Uterus (tissue), 4 donors: ENCODE measurements at places on chromosomes 4 and X. TPM values are rescaled to one million over a fixed set of nuclear protein-coding genes. Genes with fewer than 3 reads are reported as not detected.

The NKRF gene
- total RNA-seq = 0.29 TPM

The HTN3 gene
- not detected for total RNA-seq

The POU3F4 gene
- not detected for total RNA-seq

The PAGE2 gene
- total RNA-seq = not detected

The COL25A1 gene
- 1.8 TPM for total RNA-seq

The TTC29 gene
- not detected for total RNA-seq

The SLC9A7 gene
- 5.8 TPM for total RNA-seq

- peak overlapping the region; percentile 12 for H3K27ac ChIP-seq
- H3K36me3 ChIP-seq = no peaks in the 10 kb centered on the region
- DNase-seq = no peak
- H3K4me3 ChIP-seq = no peak overlapping the region
Observed at GRCh38 chrX:71922686-71923085, 12.0 kb downstream of the NHSL2 start.

DNA sequence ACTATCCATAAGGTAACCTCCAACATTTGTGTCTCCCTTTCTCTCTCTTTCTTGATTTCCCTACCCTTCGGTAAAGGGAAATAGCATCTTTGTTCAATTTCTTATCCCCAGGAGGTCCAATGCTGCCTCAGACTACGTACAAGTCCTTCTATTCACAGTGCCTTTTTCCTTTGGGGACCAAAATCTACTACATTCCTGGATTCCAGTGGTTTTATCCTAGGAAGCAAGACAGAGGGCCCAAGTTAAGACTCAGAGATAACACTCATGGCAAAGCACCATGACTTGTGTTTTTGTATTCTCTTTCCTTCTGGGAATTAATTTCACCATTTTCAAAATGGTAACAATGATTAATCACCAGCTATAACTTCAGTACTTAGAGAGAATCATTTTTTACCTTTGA is 10.6 kb downstream of the G3BP2 start:
- H3K4me3 ChIP-seq = no peak overlapping the region
- H3K27ac ChIP-seq = no peak overlapping the region
- H3K36me3 ChIP-seq = no peaks in the 10 kb centered on the region
- H3K4me1 ChIP-seq = peaks cover 4% of the 10 kb centered on the region

DNA sequence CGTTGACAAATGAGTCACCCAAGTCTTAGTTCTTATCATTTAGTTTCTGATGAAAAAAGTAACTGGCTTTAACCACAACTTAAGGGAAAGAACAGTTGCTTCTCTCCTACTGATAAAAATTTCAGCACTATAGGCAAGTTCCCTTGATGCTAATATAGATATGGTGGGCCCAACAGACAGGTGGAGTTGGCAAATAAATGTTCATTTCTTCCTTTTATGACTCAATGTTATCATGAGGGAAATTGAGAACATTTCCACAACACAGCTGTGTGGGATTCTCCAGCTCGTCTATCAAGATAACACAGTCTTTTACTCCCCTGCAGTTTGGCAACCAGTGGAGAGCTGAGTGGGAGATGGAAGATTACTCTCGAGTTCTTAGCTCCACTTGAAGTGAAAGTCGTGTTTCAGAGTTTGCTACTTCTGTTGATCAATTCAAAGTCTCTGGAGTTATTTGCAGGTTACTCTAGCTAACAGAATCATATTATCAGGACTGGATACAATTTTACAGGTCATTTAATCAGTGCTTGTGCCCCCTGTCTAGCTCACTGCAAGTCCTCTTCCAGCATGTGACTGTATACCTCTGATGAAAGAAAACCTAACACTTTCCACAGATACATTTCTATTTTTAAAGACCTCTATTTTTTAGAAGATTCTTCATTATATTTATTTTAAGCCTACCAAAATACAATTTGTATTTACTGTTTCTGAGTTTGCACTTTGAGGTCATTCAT is 270.6 kb upstream of the GK2 start:
- peak; percentile 27 for DNase-seq
- peak overlapping the region; percentile 73 for H3K27ac ChIP-seq
- no peak overlapping the region for H3K4me3 ChIP-seq
- H3K36me3 ChIP-seq = no peaks in the 10 kb centered on the region
- no peaks in the 10 kb centered on the region for H3K27me3 ChIP-seq

DNA sequence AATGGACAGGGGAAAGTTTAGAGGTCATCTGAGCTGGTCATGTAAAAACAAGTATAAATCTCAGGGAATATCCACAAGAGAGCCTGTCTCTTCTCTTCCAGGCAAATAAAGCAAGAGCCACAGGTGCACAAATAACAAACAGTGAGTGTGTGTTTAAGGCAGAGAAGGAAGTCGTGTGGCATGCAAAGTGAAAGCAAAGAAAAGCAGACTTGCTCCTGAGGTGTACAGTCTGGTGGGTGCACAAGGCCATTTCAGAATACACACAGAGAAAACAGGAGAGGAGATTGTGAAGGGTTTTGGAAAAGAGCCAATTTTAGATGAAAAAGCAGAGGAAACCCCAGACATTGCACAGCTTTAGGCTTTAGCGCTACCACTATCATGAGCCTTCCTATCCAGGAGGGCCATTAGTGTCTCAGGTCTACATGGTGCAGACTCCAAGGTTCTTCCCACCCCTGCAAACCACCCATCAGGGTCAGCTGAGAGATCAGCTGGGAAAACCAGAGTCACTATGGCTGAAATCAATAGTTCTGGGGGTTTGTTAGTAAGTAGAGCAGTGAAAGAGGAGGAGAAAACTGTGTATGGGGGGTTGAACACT is 355.8 kb downstream of the KLHL4 start:
- no peaks in the 10 kb centered on the region for H3K4me1 ChIP-seq
- no peak for DNase-seq
- H3K27ac ChIP-seq = no peak overlapping the region
- H3K36me3 ChIP-seq = no peaks in the 10 kb centered on the region
- H3K4me3 ChIP-seq = no peak overlapping the region
- H3K27me3 ChIP-seq = no peaks in the 10 kb centered on the region

- H3K4me3 ChIP-seq = no peak overlapping the region
- DNase-seq = no peak
- no peaks in the 10 kb centered on the region for H3K27me3 ChIP-seq
- no peaks in the 10 kb centered on the region for H3K36me3 ChIP-seq
Observed at GRCh38 chrX:68045008-68045577, 388.2 kb downstream of the OPHN1 start.

GRCh38 chrX:1162119-1162916 is 50.1 kb downstream of the CRLF2 start:
- H3K27ac ChIP-seq = no peak overlapping the region
- no peak overlapping the region for H3K4me3 ChIP-seq
- H3K4me1 ChIP-seq = no peaks in the 10 kb centered on the region
- no peaks in the 10 kb centered on the region for H3K36me3 ChIP-seq
- no peaks in the 10 kb centered on the region for H3K27me3 ChIP-seq

DNA sequence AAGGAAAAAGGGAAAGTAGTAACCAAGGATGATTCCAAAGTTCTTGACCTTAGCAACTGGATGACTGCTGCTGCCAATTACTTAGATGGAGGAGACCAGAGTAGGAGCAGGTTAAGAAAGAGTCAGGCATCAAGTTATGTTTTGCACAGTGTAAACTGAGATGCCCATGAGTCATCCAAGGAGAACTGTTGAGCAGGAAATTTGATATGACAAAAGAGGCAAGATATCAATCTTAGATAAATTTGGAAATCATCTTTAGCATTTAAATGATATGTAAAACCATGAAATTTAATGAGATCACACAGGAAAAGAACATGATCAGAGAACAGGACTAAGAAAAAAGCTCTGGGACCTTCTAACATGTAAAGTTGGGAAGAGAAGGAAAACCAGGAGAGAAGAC is 361.3 kb downstream of the OPHN1 start:
- H3K27me3 ChIP-seq = no peaks in the 10 kb centered on the region
- no peak overlapping the region for H3K27ac ChIP-seq
- no peak for DNase-seq
- H3K4me3 ChIP-seq = no peak overlapping the region

DNA sequence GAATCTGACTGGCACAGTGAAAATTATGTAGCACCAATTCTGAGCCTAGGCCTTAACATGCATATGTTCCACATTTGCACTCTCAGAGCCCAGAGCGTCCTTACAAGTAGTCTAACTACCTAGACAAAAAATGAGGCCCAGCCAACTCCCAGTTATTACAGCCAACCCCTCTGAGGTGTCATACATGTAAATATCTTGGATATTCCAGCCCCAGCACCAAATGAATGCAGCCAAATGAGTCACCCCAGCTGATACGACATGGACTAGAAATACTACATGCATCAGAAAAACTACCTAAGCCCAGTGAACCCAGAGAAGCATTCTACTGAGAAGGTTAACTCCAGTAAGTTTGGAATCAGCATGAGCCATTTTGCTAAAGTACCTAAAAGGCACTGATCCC is 145.1 kb downstream of the STPG2 start:
- no peaks in the 10 kb centered on the region for H3K36me3 ChIP-seq
- DNase-seq = no peak
- no peaks in the 10 kb centered on the region for H3K27me3 ChIP-seq
- H3K4me1 ChIP-seq = no peaks in the 10 kb centered on the region
- H3K27ac ChIP-seq = no peak overlapping the region

GRCh38 chrX:119041175-119041574 is 31.6 kb upstream of the CT47C1 start:
- peak; percentile 66 for DNase-seq
- H3K27ac ChIP-seq = peak overlapping the region; percentile 36
- H3K4me3 ChIP-seq = no peak overlapping the region
- no peaks in the 10 kb centered on the region for H3K36me3 ChIP-seq
- H3K27me3 ChIP-seq = no peaks in the 10 kb centered on the region
- no peaks in the 10 kb centered on the region for H3K4me1 ChIP-seq

DNA sequence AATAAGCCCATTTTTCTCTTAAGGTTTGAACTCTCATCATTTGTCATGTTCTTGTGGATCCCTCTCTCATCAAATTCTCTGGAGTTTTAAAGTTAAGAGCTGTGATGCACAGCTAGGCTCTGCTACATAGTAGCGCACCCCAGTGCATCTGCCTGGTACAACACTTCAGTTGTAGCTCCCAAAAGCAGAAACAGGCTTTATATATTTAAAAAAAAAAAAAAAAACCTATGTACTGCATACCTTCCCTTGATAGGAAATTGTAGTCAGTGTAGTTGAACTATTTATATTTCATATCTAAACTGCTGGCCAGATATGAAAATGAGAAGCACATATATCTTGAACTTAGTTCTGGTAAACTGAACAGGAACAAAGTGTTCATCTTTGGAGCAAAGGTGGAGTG is 131.4 kb downstream of the KLHL13 start:
- no peak for DNase-seq
- H3K4me1 ChIP-seq = no peaks in the 10 kb centered on the region
- H3K4me3 ChIP-seq = no peak overlapping the region
- H3K36me3 ChIP-seq = no peaks in the 10 kb centered on the region

DNA sequence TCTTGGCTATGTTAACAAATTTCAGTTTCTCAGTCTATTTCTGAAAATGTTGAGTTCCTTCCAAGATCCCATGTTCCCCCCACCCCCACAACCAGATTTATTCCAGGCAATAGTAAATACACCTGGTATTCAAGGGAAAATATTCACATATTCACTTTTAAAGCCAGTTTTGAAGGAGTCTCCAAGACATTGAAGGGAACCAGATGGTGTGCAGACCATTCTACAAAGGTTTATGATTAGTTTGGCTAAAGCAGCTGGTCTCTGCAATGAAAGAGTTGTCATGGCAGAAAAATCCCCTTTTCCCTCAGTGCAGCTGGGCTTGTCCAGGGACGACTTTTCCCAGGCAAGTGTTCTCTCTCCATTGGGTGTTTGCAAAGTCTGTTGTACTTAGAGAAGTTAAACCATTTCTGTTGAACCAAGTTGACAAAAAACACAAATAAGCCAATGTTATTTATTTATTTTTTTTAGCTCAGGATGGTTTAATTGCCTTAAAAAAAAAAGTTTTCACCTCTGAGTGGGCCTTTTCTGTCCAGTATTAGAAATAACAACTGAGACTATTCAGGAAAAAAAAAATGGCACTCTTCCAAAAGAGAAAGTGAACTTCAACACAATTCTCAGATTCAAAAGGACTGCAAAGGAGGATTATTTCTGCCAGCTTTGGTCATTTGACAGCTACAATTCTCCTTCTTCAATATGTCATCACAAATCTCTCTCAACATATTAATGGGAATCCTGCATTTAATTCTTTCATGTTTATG is 410.6 kb downstream of the IL1RAPL1 start:
- no peak overlapping the region for H3K4me3 ChIP-seq
- H3K27me3 ChIP-seq = no peaks in the 10 kb centered on the region
- H3K4me1 ChIP-seq = no peaks in the 10 kb centered on the region
- H3K36me3 ChIP-seq = no peaks in the 10 kb centered on the region
- H3K27ac ChIP-seq = no peak overlapping the region

DNA sequence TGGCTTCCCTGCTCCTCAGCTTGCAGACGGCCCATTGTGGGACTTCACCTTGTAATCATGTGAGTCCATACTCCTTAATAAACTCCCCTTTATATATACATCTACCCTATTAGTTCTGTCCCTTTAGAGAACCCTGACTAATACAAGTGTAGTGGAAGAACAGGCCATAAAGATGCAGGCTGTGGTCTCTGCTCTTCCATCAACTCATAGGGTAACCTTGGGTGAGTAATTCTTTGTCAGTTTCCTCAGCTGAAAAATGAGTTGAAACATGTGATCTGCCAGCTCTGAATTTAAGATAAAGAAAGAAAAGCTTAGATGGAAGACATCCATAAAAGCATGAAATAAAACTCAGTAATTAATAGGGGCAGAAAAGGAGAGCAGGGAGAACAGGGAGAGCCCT is 103.6 kb downstream of the ENOX2 start:
- H3K36me3 ChIP-seq = no peaks in the 10 kb centered on the region
- no peaks in the 10 kb centered on the region for H3K27me3 ChIP-seq
- no peak overlapping the region for H3K27ac ChIP-seq
- H3K4me1 ChIP-seq = no peaks in the 10 kb centered on the region

DNA sequence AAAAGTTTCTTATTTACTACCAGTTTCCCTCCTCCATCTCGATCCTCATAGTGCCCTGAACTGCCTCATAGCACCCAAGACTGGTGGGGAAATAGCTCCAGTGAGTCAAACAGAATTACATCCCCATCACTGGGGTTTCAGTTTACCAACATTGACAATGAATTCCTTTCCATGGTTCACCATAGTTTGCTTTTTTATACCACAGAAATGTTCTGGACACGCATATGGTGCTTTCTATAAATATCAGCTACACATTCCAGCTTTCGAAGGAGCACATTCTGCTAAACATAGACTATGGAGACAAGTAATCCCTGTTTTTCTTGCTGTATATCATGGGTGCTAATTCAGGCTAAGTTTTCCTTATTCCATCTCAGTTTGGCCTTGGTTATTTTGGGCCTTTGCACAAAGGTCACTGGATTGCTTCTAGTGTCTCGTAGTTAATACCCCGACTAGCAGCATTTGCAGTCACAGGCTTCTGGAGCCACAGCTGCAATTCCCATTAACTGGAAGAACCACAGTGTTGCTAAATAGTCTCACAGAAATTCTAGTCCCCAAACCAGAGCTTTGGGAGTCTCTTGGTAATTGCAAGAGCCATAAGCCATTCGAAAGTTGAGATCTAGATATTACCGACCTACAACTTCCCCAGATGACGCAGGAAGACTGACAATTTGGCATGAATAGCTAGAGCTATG is 53.4 kb upstream of the TRPC3 start:
- no peak overlapping the region for H3K4me3 ChIP-seq
- H3K27ac ChIP-seq = no peak overlapping the region
- no peak for DNase-seq
- H3K4me1 ChIP-seq = no peaks in the 10 kb centered on the region
- H3K36me3 ChIP-seq = no peaks in the 10 kb centered on the region

GRCh38 chrX:93580634-93581033 is 92.7 kb downstream of the NAP1L3 start:
- H3K27me3 ChIP-seq = no peaks in the 10 kb centered on the region
- no peaks in the 10 kb centered on the region for H3K4me1 ChIP-seq
- no peak overlapping the region for H3K27ac ChIP-seq
- H3K4me3 ChIP-seq = no peak overlapping the region

- H3K27me3 ChIP-seq = no peaks in the 10 kb centered on the region
- H3K4me1 ChIP-seq = no peaks in the 10 kb centered on the region
- H3K27ac ChIP-seq = peak overlapping the region; percentile 92
- peak overlapping the region; percentile 54 for H3K4me3 ChIP-seq
- DNase-seq = peak; percentile 88
- H3K36me3 ChIP-seq = no peaks in the 10 kb centered on the region
Observed at GRCh38 chrX:10014462-10015354, 47.5 kb downstream of the CLDN34 start.
